ENCODE measurements at places on chromosomes 7 and 10.

GRCh38 chr10:69955211-69955805 is 97.3 kb upstream of the MACROH2A2 start:
- no peak for DNase-seq

GRCh38 chr7:44883961-44884620 is 1.2 kb downstream of the PURB start:
- no peak for DNase-seq

- no peak for DNase-seq
Observed at GRCh38 chr7:41103331-41103730, 599.6 kb downstream of the INHBA start.

DNA sequence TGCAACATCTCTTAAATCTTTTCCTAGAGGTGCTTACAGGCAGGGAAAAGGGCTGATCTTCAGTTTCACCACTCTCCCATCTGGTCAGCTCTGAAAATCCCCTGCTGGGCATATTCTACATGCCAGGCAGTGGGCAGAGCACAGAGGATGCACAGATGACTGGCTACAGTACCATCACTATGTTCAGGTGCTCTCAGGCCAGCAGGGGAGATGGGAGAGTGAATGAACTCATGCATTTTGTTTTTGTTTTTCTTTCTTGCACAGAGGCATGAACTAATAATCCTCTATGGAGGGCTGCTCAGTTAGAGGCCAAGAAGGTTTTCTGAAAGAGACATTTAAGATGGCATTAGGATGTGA is 19.3 kb downstream of the ELMO1 start:
- no peak for DNase-seq

- DNase-seq: no peak
Observed at GRCh38 chr7:129588268-129588667, 23.3 kb upstream of the NRF1 start.

- no peak for DNase-seq
Observed at GRCh38 chr7:143878884-143879283, 23.1 kb downstream of the TCAF1 start.

Measured in RPMI8226 (cell line).